ENCODE measurements at places on chromosomes 11 and 22.

- no peak for DNase-seq
These were observed 14.5 kb downstream of the LRRC32 start for GRCh38 chr11:76656050-76656531.

- DNase-seq, result no peak
These were observed 28.6 kb downstream of the QSER1 start for GRCh38 chr11:32921204-32921603.

- DNase-seq, result no peak
These were observed 7.5 kb downstream of the DIXDC1 start for GRCh38 chr11:111944651-111945051.

DNA sequence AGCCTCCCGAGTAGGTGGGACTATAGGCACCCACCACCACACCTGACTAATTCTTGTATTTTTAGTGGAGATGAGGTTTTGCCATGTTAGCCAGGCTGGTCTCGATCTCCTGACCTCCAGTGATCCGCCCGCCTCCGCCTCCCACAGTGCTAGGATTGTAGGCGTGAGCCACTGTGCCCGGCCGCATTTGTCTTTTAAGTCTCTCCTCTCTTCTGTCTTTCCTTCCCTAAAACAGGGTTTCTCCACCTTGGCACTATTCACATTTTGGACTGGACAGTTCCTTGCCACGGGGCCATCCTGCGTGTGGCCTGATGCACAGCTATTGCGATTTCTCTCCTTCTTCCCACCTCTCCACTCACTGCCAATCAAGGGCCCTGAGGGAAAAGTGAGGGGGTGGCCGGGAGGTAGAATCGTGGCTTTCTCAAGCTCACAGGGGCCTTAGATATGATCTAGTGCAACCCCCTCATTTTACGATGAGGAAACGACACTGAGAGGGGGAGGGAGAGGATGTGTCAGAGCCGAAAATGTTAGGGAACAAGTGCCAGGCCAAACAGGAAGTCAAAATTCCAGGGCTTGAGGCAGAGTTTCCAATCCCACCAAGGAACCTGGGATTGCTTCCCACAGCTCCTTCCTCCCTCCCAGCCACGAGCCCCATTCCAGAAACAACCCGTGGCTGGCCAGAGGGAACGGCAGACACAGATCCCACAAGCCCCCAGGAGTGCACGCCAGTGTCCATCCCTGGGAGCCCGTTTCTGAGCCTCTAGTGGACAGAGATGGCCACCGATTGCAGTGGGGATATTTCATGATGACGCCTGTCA, 21.2 kb downstream of the SCGB1A1 start:
- DNase-seq, result no peak

DNA sequence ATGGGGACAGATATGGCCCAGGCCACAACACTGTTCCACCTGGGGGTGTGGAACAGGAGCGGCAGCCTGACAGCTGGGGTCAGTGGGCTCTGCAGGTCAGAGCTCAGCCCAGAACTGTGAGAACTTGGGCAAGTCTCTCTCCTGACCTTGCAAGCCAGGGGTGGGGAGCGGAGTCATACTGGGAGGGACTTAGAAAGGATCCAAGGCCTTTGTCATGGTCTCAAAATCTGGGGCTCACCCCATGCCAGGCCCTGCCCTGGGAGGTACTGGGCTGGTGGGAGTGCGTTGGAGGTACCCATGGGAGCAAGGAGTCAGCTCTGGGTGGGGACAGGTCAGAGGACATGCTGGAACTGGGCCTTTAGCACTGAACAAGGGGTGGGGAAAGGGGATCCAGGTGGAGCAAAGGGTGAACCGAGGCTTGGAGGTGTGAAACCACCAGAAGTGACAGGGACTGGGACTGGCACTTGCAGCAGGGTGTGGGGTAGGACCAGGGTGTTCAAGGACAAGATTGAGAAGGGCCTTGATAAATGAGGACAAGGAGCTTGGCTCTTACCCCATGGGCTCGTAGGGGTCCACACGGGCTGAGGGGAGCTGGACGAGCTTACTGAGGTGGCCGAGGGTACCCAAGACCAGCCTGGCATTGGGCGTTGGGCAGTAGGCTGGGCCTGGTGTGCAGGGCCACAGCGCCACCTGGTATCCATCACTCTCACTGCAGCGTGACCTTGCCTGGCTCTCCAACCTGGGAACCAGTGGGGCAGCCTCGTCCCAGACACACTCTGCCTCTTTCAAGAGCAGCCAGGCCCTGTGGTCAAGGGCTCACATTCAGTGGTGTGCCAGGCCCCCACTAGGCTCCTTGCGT, 7.4 kb upstream of the PMM1 start:
- peak; percentile 76 for DNase-seq

DNA sequence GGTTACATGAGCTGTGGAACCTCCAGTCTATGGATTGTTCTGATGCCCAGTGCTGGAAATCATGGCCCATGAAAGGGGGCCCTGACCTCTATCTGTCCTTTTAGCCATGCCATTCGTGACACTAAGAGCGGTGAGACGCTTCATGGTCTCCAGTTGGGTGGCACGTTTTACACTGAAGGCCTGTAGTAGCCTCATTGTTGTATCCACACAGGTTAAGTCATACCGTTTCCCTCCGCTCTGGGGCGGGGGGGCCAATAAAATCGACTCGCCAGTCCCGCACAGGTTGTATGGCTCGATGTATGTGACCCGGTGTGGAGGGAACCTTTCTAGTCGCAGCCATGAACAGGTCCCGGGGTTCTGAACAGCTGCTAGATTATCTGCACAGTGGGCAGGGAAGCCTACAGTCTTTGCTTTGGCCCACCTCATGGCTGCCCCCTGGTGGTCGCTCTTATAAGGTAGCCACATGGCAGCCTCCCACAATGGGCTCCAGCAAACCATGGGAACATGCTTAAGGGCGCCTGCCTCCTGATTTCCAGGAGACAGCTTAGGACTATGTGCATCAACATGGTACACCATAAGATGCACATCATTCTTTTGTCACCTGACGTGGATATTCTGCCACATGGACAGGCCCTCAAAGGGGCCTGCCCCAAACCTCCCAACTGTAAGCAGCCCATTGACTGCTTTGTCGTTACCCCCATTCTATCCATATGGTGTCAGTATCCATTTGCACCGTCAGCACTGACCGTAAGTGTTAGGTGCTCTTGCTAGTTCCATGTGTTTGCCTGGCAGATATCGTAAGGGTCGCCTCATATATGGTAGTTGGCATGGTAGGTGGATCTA, 19.7 kb upstream of the APOL3 start:
- DNase-seq, result peak; percentile 64

DNA sequence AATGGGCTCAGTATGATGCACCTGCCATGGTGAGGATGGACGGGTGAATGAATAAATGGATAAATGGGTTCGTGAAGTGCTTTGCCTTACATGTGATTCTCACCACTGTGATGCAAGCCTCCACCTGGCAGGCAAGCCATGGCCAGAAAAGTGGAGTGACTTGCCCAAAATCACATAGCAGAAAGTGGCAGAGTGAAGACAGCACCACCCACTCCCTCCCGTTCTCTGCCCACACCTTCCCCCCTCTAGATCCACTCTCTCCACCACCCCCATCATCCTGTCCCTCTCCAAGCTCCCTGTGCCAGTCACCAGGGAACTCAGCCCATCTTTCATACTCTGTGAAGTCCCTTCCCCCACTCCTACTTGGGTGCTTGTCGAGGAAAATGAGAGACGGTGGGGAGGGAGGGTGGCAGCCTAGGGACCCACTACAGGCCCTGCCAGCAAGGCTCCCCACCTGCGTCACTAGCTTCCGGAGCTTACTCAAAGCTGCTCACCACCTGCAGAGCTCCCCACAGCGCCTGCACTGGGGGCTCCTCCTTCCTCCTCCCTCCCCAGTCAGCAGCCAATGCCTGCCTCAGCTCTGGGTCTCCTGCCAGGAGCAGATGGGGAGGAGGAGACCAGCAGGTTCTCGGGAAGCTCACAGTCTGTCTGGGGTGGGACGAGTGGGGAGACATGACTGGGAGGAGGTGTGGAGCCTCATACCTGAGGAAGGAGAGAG, 82.3 kb downstream of the PDE2A start:
- no peak for DNase-seq

- no peak for DNase-seq
These were observed 63.7 kb upstream of the SESN3 start for GRCh38 chr11:95294701-95295100.

DNA sequence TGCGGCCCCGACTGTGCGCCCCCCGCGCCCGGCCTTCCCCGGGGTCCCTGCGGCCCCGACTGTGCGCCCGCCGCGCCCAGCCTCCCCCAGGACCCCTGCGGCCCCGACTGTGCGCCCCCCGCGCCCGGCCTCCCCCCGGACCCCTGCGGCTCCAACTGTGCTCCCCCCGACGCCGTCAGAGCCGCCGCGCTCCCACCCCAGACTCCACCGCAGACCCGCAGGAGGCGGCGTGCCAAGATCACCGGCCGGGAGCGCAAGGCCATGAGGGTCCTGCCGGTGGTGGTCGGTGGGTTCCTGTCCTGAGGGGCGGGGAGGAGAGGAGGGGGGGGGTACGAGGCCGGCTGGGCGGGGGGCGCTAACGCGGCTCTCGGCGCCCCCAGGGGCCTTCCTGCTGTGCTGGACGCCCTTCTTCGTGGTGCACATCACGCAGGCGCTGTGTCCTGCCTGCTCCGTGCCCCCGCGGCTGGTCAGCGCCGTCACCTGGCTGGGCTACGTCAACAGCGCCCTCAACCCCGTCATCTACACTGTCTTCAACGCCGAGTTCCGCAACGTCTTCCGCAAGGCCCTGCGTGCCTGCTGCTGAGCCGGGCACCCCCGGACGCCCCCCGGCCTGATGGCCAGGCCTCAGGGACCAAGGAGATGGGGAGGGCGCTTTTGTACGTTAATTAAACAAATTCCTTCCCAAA, 3.1 kb downstream of the DRD4 start:
- DNase-seq, result no peak

- peak; percentile 21 for DNase-seq
These were observed 111.2 kb downstream of the MRTFA start for GRCh38 chr22:40525250-40525884.

GRCh38 chr22:30210235-30210909, 36.2 kb downstream of the LIF start:
- peak; percentile 87 for DNase-seq

DNA sequence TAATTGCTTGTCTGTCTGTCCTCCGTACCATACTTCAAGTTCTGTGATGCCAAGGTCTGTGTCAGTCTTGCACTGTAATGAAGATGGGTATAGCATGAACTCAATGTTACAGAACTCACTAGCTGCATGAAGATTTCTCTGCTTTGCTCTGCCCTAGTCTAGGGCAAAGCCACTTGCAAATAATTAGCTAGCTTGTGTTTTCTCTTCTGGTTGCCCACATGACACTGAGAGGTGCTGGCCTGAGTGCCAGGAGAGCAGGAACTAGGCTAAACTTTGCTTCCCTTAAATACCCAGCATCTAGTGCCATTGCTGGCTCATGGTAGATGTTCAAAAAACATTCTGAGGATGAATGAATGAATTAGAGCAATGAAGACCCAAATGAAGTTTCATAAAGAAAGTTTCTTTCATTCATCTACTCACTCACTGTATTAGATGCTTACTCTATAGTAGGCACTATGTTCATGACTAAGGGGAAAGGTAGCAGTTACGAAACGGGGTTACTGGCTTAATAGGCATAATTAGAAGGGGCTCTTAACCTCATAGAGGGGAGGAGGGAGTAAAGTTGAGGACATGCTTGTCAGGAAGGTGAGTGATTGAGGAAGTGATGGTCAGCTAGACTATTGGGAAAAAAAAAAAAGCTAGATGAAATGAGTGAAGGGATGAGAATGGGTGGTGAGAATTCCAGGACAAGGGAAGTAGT, 4.4 kb upstream of the ENDOD1 start:
- DNase-seq, result no peak

DNA sequence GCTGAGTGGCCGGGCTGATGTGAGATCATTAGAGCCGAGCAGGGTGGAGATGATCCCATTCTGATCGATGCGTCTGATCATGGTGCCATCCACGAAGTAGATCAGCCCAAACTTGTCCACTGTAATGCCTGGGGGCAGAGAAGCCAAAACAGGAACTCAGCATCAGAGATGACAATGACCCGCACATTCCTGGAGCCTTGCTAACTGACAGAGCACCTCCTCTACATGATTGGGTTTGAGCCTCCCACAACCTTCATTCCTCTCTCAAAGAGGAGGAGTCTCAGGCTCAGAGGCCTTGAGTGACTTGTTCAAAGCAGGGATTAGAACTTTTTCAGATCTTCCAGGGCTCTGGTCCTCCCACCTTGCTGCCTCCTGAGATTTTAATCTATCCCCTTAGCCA, 133.7 kb upstream of the NARS2 start:
- DNase-seq, result no peak

GRCh38 chr11:33582636-33583325, 117.8 kb downstream of the C11orf91 start:
- DNase-seq, result no peak

- no peak for DNase-seq
These were observed 27.3 kb downstream of the BCL2L13 start for GRCh38 chr22:17665854-17666253.

GRCh38 chr11:93747122-93747521, 5.7 kb downstream of the C11orf54 start:
- DNase-seq, result no peak

- no peak for DNase-seq
These were observed 5.0 kb downstream of the CD81 start for GRCh38 chr11:2382129-2382517.

DNA sequence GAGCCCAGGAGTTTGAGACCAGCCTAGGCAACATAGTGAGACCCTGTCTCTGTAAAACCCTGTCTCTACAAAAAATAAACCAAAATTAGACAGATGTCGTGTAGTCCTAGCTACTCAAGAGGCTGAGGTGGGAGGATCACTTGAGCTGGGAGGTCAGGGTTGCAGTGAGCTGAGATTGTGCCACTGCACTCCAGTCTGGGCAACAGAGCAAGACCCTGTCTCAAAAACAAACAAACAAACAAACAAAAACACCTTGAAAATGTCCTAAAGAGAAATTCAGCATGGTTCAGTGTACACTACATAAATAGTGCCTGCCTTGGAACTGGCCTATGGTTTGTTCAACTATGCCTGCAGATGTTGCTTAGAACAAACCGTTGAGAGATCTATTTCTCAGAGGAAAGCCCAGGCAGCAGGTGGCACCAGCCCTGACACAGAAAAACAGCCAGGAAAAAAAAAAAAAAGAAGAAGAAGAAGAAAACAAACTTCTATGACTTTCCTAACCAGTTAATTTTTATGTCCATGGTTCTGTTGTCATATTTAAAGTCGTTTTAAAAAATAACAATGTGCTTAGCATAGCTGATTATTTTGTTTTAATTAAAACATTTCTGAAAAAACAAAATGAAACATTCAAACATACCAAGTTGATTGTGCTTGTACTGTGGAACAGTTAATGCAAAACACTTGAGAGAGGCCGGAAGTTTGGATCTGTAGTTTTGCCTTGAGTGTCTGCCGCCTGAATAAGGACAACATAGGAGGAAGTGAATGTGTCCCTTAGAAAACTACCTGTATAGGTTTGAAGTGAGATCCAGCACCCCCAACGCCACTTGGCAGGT, 5.4 kb downstream of the KREMEN1 start:
- DNase-seq, result no peak

Data from HT-29 (cell line).